Type B pancreatic cell (in vitro differentiated cells): ENCODE measurements at places on chromosomes 13 and 19.

GRCh38 chr19:32519023-32519422, 62.0 kb upstream of the PDCD5 start:
- H3K27ac ChIP-seq: no peak overlapping the region
- DNase-seq: no peak
- H3K36me3 ChIP-seq: no peaks in the 10 kb centered on the region

DNA sequence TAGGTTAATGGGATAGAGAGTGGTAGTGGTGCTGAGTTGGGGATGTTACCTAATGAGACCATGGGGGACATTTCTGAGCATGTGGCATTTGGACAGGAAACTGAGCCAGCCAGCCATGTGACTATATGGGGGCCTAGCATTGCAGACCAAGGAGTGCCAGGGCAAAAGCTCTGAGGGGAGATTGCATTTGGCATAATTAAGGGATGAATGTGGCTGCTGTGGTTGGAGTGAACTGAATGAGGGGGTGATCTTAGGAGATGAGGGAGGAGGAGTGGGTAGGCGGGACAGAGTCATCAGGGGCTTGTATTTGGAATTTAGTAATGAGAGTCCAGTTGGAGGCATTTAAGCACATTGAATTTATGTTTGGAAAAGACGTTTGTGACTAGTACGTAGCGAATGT, 6.6 kb downstream of the PCCA start:
- no peak overlapping the region for H3K27ac ChIP-seq
- peaks cover 34% of the 10 kb centered on the region for H3K4me1 ChIP-seq
- no peak overlapping the region for H3K4me3 ChIP-seq
- peaks cover 23% of the 10 kb centered on the region for H3K36me3 ChIP-seq
- DNase-seq: no peak
- H3K27me3 ChIP-seq: no peaks in the 10 kb centered on the region

DNA sequence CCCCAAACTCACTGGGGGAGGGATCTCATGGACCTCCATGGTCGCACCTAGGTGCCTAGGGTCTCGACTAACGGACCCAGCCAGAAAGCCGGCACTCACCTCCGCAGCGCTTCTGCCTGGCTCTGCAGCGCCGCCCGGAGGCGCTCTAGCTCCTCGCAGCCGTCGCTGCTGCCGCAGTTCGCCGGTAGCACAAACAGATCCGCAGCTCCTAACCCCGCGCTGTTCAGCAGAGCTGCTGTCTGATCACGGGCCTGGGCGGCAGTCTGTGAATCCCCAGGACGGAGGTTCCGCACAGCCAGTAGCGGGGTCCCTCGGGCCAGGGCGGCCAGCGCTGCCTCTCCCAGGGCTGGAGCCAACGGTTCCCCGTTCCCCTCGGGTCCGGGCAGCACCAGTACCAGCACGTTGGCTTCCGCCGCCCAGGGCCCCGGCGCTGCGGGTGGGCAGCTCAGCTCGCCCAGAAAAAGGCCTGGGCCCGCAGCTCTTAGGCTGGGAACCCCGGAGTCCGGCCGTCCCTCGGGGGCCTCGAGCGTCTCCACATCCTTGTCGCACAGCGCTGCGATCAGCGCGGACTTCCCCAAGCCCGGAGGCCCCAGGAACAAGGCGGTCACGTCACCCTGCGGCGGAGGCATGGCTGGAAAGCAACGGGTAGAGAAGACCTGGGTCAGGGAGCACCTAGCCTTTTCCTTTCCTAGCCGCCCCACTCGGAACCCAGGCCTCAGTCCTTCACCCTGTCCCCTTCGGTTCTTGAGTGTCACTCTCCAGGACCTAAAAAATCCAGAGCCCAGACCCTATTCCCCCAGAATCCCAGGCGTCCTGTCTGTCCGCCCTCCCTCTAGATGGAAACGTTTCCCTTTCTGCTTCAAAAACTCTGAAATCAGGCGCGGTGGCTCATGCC, 977 bp downstream of the IRGQ start:
- peak overlapping the region; percentile 98 for H3K4me3 ChIP-seq
- peaks cover 16% of the 10 kb centered on the region for H3K36me3 ChIP-seq
- DNase-seq: peak; percentile 77
- peak overlapping the region; percentile 98 for H3K27ac ChIP-seq
- H3K27me3 ChIP-seq: peaks cover 2% of the 10 kb centered on the region
- H3K4me1 ChIP-seq: peaks cover 26% of the 10 kb centered on the region

GRCh38 chr19:2484178-2484937, 8.4 kb downstream of the GADD45B start:
- H3K36me3 ChIP-seq: no peaks in the 10 kb centered on the region
- H3K27ac ChIP-seq: no peak overlapping the region
- DNase-seq: no peak
- H3K4me3 ChIP-seq: no peak overlapping the region
- H3K4me1 ChIP-seq: no peaks in the 10 kb centered on the region

DNA sequence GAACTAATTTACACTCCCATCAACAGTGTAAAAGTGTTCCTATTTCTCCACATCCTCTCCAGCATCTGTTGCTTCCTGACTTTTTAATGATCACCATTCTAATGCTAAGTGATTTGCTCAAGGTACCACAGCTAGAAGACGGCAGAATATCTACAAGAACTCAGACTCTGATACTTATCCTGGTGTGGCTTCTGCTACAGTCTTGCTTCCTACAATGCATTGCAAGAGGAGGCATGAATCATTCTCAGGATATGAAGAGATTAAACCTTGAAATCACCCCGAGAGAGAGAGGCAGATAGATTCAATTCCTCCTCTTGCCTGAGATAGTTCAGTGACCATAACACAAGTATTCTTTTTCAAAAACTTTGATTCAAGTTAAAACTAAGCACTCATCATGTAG, 306.4 kb downstream of the TBC1D4 start:
- H3K27me3 ChIP-seq: peaks cover 6% of the 10 kb centered on the region
- DNase-seq: no peak
- H3K4me3 ChIP-seq: no peak overlapping the region
- H3K4me1 ChIP-seq: peaks cover 26% of the 10 kb centered on the region

- no peaks in the 10 kb centered on the region for H3K27me3 ChIP-seq
- H3K36me3 ChIP-seq: peaks cover 21% of the 10 kb centered on the region
- no peak overlapping the region for H3K27ac ChIP-seq
- H3K4me3 ChIP-seq: no peak overlapping the region
- DNase-seq: no peak
- no peaks in the 10 kb centered on the region for H3K4me1 ChIP-seq
Observed at GRCh38 chr13:48334534-48335127, 31.1 kb downstream of the RB1 start.

DNA sequence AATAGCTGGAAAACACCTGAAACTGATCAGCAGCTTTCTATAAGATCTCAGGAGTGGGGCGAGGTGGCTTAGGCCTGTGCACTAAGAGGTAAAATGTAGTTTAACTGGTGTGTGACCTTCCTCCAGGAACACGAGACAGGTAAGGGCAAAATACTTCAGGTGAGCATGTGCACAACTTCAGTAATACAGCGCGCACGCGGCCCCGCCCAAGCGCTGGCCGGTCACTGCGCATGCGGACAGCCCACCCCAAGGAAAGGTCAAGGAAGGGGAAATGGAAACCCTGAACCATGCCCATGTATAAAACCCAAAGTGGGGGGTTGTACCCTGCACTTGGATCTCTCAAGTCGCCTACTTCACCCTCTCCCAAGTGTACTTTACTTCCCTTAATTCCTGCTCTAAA, 49.4 kb upstream of the ARHGEF7 start:
- H3K36me3 ChIP-seq: no peaks in the 10 kb centered on the region
- H3K4me1 ChIP-seq: peaks cover 10% of the 10 kb centered on the region
- peaks cover 14% of the 10 kb centered on the region for H3K27me3 ChIP-seq
- H3K27ac ChIP-seq: peak overlapping the region; percentile 2

GRCh38 chr19:29741776-29742175, 26.7 kb upstream of the C19orf12 start:
- H3K27me3 ChIP-seq: no peaks in the 10 kb centered on the region
- H3K4me3 ChIP-seq: no peak overlapping the region
- DNase-seq: no peak
- H3K36me3 ChIP-seq: no peaks in the 10 kb centered on the region
- H3K4me1 ChIP-seq: no peaks in the 10 kb centered on the region

DNA sequence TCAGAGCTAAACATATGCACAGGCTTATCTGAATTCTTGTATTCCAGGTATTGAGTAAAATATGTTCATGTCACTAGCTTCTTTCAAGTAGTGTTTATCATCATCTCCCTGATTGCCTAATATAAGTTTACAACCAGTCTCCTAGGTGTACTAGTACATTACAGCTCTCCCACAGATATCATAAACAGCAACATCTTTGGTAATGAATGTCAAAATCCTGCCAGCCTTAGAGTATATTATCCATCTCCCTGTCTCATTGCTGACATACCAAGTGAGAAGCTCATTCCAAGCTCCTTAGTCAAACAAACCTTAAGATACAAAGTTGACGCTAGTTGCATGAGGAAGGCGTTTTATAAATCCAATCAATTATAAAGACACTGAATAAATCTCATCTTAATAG, 689.1 kb upstream of the GPC6 start:
- DNase-seq: no peak
- no peak overlapping the region for H3K27ac ChIP-seq
- no peak overlapping the region for H3K4me3 ChIP-seq
- H3K36me3 ChIP-seq: no peaks in the 10 kb centered on the region

- no peak for DNase-seq
- H3K36me3 ChIP-seq: no peaks in the 10 kb centered on the region
- H3K27me3 ChIP-seq: no peaks in the 10 kb centered on the region
- H3K4me3 ChIP-seq: peak overlapping the region; percentile 71
- H3K27ac ChIP-seq: no peak overlapping the region
- H3K4me1 ChIP-seq: peaks cover 7% of the 10 kb centered on the region
Observed at GRCh38 chr19:58382997-58383603, 2.3 kb upstream of the ZNF837 start.

DNA sequence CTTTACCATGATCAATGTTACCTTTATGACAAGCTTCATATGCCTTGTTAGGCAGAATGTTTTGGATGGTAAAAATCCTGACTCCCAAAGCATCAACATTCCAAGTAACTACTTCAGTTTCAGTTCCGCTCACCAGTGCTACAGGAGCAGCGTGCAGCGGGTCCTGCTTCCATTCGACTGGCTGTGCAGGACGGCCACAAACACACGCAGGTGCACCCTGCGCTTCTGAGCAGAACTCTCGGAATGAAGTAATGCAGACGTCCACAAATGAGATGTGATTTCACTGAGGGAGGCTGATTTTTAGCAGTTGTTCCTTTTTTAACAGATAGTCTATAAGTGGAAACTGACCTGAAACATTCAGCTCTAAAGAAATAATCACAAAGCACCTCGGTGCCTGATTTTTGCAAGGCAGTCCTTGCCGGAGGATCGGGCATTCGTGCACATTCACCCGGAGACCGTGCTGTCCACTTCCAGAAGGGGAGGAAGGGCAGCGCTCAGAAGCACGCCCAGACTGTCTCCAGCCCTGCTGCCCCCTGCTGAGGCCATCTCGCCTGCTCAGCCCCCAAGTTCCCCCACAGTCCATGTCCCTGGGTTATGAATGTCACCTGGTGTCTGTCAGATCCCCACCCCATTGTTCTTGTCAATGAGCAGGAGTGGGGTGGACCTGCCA, 85.8 kb downstream of the RAB20 start:
- peaks cover 16% of the 10 kb centered on the region for H3K36me3 ChIP-seq
- peak overlapping the region; percentile 46 for H3K27ac ChIP-seq

- no peak for DNase-seq
- H3K36me3 ChIP-seq: no peaks in the 10 kb centered on the region
- peaks cover 20% of the 10 kb centered on the region for H3K4me1 ChIP-seq
- H3K27ac ChIP-seq: peak overlapping the region; percentile 61
- H3K27me3 ChIP-seq: no peaks in the 10 kb centered on the region
Observed at GRCh38 chr19:38063928-38064327, 156.9 kb downstream of the SIPA1L3 start.

DNA sequence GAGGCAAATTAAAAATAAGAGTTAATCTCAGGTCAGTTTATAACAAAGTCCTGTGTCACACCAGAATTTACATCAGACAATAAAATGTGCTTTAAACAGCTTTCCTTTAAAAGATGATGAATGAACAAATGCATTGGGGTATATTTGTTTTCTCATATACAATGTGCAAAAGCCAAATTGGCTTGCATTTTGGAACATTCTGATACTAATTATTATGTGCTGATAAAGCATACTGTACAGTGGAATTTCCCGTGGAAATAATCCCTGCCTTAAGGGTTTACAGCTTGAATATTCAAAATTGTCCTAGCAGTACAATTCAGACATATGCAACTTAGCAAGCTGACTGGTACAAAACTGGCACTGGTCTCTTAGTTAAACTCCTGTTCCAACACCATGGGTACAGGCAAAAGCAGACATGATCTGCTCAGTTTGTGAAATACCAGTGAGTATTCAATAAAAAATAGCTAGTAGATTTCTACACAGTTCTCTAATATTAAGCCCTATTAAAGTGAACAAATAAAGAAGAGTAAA, 373.4 kb downstream of the SLITRK1 start:
- no peaks in the 10 kb centered on the region for H3K36me3 ChIP-seq
- no peaks in the 10 kb centered on the region for H3K27me3 ChIP-seq
- no peak overlapping the region for H3K4me3 ChIP-seq
- no peak for DNase-seq
- H3K4me1 ChIP-seq: no peaks in the 10 kb centered on the region
- no peak overlapping the region for H3K27ac ChIP-seq
